CD8-positive, alpha-beta memory T cell (primary cell): ENCODE measurements at places on chromosomes 1 and 21. TPM values are rescaled to one million over a fixed set of nuclear protein-coding genes. Genes with fewer than 3 reads are reported as not detected.
A peak's percentile ranks its signal among the peaks of the same experiment; 100 is the strongest.

The CELA2A gene
- total RNA-seq: not detected

The RIPK4 gene
- 0.18 TPM for total RNA-seq

The SELL gene
- total RNA-seq: 48.5 TPM

DNA sequence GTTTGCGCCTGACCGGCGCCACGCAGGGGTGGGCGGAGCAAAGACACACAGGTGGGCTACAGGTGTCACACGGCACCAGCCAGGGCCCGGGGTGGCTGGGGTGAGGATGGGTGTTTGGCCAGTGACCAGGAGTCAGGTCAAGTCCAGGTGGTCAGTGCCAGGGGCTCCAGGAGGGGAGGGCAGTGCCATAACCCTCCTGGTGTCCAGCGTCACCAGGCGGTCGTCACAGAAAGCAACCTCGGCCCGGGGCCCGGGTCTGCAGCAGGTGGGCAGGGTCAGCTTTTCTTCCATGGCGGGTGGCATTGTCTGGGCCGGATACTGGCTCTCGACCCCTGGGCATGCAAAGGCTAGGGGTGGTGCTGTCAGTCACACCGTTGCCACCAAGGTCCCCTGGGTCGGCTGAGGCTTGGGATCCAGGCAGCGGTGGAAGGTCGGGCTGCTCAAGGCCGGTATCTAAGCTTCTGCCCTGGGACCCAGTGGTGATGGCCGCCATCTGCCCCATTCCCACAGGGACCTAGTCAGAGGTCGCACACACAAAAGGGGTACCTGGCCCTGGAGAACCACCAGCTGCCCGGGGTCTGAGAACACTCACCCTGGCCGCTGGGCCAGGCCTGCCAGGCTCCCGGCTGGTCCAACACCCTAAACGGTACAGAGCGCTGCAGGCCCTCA is 1.8 kb downstream of the FNDC10 start:
- H3K36me3 ChIP-seq: no peaks in the 10 kb centered on the region
- H3K4me3 ChIP-seq: no peak overlapping the region
- H3K4me1 ChIP-seq: peaks cover 6% of the 10 kb centered on the region
- no peaks in the 10 kb centered on the region for H3K27me3 ChIP-seq
- no peak for DNase-seq

GRCh38 chr1:15007368-15007767 is 146.2 kb upstream of the TMEM51 start:
- H3K27me3 ChIP-seq: no peaks in the 10 kb centered on the region
- H3K4me1 ChIP-seq: no peaks in the 10 kb centered on the region
- H3K27ac ChIP-seq: no peak overlapping the region
- no peak for DNase-seq

DNA sequence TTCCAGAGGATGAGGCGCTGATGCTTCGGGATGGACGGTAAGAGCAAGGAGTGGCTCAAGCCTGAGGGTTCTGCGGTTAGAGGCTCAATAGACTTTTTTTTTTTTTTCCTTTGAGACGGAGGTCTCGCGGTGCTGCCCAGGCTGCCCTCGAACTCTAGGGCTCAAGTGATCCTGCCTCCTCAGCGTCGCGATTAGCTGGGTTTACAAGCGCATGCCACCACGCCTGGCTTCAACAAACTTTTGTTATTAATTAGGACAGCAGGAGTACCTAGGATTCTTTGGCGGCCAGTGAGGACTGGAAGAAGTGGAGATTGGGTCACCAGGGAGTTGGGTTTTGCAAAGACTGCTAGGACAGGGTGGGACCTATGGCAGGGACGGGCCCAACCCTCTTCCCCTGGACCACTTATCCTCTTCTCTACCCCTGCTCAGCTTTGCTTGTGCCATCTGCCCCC is 587 bp downstream of the SCNM1 start:
- H3K27ac ChIP-seq: peak overlapping the region; percentile 78
- peak overlapping the region; percentile 94 for H3K4me3 ChIP-seq
- H3K27me3 ChIP-seq: no peaks in the 10 kb centered on the region
- H3K4me1 ChIP-seq: peaks cover 34% of the 10 kb centered on the region
- peaks cover 9% of the 10 kb centered on the region for H3K36me3 ChIP-seq

DNA sequence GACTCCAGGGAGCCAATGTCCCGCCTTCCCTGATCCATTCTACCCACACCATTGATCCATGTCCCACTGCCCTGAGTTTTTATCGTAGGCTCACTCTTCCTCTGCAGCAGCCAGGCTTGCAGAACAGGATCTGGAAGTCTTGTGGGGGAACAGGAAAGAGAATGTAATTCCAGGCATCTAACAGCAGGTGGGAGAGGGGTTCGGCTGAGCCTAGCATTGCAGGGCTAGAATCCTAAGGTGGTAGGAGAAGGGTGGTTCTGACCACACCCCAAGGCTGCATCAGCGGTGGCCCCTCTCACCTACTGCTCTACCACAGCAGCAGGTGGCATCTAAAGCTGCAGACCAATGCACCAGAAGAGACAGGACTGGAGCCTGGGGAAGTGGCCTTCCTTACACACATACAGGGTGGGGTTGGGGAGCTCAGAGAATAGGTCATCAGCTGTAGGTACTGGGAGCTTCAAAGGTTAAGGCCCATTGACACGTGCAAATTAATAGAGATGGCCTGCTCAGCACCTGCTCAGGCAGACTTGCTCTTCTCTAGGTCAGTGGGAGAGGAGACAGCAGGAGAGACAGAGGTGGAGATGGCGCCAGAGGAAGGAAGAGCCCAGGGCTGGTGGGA is 20.5 kb downstream of the KNCN start:
- H3K4me3 ChIP-seq: no peak overlapping the region
- H3K27me3 ChIP-seq: peaks cover 6% of the 10 kb centered on the region
- DNase-seq: no peak
- peaks cover 11% of the 10 kb centered on the region for H3K4me1 ChIP-seq
- no peak overlapping the region for H3K27ac ChIP-seq
- no peaks in the 10 kb centered on the region for H3K36me3 ChIP-seq

DNA sequence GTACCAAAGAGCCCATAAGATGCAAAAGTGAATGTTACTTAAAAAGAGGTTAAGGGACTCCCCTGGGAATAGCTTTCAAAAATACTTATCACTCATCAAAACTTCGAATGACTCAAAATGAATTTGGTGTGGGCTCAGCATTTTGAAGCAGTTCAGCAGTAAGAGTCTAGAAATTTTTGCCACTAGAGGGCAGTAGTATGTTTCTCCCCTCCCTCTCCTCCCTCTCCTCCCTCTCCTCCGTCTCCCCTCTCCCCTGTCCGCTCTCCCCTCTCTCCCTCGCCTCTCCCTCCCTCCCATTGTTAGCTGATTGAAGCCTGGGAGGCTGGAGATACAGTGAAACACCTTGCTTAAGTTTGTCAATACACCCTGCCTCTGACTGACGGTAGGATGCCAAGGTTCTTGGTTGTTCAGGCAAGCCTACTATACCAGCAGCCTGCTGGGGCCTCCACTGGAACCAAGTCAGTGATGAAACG is 70.8 kb upstream of the TENT5C start:
- H3K4me3 ChIP-seq: no peak overlapping the region
- no peaks in the 10 kb centered on the region for H3K27me3 ChIP-seq
- H3K4me1 ChIP-seq: peaks cover 20% of the 10 kb centered on the region
- H3K27ac ChIP-seq: no peak overlapping the region

GRCh38 chr1:26851106-26851684 is 11.8 kb upstream of the SFN start:
- peaks cover 62% of the 10 kb centered on the region for H3K36me3 ChIP-seq
- no peak overlapping the region for H3K4me3 ChIP-seq
- H3K27ac ChIP-seq: no peak overlapping the region
- no peaks in the 10 kb centered on the region for H3K27me3 ChIP-seq

DNA sequence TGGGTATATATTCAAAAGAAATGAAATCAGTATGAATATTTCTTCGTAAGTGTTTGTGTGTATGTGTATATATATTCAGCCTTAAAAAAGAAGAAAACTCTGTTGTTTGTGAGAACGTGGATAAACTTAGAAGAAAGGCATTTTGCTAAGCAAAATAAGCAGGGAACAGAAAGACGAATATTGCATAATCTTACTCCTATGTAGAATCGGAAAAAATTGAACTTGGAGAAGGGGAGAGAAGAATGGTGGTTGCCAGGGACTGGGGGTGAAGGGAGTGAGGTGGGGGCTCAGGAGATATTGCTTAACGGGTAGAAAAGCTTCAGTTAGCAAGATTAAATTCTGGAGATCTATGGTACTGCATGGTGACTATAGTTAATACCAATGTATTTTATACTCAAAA is 40.3 kb upstream of the NEK7 start:
- no peaks in the 10 kb centered on the region for H3K4me1 ChIP-seq
- no peak overlapping the region for H3K27ac ChIP-seq
- no peaks in the 10 kb centered on the region for H3K36me3 ChIP-seq
- no peak for DNase-seq

DNA sequence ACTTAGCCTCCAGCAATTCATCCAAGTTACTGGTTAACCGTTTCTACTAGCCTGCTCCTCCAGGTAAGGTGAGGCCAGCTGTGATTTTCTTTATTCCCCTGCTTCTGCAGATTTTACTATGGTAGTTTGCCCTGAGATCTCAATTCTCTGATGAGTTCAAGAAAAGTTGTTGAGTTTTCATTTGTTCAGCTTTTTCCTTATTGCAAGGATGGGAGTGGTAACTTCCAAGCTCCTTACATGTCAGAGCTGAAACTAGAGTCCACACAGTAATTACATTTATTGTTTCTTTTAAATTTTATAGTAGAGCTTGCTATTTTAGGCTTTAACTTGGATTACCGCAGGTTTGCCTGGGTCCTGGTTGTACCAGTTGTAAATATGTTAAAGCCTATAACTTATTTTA is 76.9 kb upstream of the ZRANB2 start:
- no peak for DNase-seq
- H3K27ac ChIP-seq: no peak overlapping the region
- no peaks in the 10 kb centered on the region for H3K27me3 ChIP-seq
- no peaks in the 10 kb centered on the region for H3K4me1 ChIP-seq
- no peaks in the 10 kb centered on the region for H3K36me3 ChIP-seq
- no peak overlapping the region for H3K4me3 ChIP-seq
